ENCODE measurements at places on chromosomes 5 and 9.

DNA sequence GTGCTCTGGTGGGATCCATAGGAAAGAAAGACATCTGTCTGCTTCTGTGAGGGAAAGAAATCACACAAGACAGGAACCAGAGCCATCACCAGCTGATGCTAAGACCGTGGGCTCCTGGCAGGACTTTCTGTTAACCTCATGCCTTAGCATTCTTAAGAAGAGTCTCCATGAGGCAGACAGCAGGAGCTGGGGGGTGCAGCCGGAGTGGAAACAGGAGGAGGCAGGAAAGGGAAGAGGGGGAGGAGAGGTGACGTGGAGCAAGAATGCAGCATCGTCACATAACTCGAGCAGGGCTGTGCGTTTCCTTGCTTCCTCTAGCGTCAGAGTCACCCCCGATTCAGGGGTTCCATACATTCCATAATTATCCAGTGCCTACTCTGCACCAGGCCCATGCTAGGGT, 53.6 kb downstream of the ERGIC1 start:
- no peak for DNase-seq

GRCh38 chr9:88920645-88921044, 70.6 kb upstream of the S1PR3 start:
- DNase-seq: no peak

DNA sequence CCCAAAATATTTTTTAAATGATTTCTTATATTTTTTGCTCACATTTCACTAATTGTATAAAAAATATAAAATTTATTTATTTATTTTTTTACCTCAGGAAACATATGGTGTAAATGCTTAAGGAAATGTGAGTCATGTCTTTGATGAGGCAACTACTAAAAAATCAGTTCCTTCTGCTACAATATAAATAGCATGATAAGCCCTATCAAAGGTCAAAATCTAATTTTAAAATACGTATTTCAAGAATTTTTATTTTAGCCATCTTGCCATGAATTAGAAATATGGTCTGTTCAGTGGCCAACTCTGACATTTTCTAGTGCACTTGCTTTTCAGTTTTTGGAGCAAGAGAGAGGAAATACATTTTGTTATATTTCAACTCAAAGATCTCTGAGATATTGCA, 50.5 kb downstream of the PDE4D start:
- DNase-seq: no peak

DNA sequence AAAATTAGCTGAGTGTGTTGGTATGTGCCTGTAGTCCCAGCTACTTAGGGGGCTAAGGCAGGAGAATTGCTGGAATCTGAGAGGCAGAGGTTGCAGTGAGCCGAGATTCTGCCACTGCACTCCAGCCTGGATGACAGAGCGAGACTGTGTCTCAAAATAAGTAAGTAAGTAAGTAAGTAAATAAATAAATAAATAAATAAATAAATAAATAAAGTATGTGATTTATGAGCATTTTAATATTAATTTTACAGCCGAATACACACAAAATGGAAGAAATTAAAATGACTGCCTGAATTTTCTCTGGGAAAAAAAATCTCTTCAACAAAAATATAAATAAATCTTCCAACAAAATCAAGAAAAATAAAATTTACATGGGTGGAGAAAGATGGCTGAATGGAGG, 740.7 kb downstream of the CDH18 start:
- no peak for DNase-seq

- DNase-seq: peak; percentile 8
Observed at GRCh38 chr9:17625644-17626388, 47.0 kb downstream of the SH3GL2 start.

DNA sequence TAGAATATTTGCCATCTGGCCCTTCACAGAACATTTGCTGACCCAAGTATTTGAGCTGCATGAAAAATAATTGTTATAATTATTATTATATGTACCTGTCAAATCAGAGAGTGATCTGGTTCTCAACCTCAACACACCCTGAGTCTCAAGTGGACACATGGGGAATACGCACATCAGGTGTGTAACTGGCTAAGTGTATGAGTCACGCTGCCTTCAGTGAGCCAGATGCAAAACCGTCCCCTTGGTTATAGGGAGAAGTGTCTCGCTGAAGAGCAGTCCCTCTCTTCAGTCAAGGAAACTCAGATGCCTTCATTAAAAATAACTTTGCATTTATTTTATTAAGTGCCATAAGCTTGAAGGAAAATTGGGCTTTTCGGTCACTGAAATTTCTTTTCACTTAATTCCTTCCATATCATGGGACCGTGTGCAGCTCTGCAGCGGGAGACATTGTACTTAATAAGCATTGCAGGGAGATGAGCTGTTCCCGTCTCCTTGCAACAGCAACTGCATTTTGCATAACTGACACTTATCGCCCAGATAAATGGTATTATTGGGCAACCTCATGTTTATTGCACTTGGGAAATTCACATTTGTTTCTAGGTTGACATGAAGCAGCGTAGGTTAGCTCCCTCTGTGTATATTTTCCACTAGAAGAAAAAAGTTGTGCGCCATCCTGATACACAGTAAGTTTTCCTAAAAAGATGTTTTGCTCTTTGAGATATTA, 512.3 kb upstream of the DAP start:
- no peak for DNase-seq

GRCh38 chr5:2193542-2194235, 311.0 kb upstream of the IRX4 start:
- no peak for DNase-seq

- DNase-seq: no peak
Observed at GRCh38 chr9:134800791-134801339, 79.7 kb upstream of the FCN2 start.

- no peak for DNase-seq
Observed at GRCh38 chr5:38940230-38940858, 94.5 kb downstream of the OSMR start.

DNA sequence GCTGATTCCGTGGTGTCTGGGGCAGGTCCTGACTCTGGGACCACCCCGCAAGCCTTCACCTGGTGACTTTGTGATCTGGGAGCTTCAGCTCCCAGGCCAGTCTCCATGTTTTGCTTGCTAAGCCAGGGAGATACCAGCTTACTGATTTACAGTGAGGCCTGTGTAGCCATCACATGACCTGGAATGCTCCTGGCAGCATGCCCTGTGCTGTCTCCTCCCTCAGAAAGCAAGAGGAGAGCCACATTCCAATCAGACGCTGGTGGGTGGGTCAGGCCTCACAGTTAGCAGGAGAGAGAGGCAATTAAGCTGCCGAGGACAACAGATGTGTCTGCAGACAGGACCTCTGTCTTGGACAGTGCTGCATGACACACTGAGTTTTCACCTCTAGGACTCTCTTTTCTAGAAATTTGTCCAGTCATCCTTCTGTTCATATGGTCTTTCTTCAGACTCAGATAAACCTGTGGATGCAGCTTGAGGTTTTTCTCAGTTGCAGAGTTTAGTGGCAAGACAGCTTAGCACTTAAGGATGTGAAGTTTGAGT, 24.4 kb upstream of the GRPEL2 start:
- peak; percentile 82 for DNase-seq

GRCh38 chr5:23483090-23483489, 24.3 kb upstream of the PRDM9 start:
- DNase-seq: no peak

- DNase-seq: no peak
Observed at GRCh38 chr5:81665795-81666194, 85.1 kb downstream of the SSBP2 start.

DNA sequence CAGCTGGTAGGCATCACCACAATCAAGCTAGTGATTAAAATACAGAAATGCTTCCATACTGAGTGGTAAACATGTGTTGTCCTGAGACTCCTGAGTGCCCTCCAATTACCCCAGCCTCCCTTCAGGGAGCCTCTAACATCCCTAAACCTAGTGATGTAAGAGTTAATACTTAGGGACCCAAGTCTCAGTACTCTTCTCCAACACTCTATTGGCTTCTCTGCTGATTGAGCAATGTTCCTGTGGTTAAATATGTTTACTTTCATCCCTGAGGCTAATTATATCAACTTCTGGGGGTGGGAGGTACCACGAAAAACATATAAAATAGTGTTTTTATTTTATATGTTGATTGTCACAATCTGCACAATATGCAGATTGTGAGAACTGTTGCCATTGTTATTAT, 5.0 kb downstream of the GRXCR2 start:
- DNase-seq: no peak

GRCh38 chr5:138336952-138337684, 948 bp upstream of the FAM53C start:
- peak; percentile 47 for DNase-seq

DNA sequence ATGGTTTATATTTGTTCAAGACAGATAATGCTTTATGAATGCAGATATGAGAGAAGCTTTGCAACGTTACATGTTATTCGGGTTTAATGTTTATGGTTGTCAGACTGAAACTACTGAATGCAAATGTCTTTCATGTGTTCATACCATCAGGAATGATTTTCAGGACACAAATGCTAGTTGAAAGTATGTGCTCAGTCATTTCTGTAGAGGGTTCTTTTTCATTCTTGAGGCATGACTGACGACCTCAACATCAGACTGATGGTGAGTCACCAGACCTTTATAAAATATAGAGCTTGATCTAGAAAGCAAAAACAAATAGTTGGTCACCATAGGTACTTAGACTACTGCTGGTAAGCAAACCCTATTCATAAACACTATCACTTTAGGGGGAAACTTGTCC, 287.3 kb upstream of the NUDT12 start:
- peak; percentile 74 for DNase-seq

DNA sequence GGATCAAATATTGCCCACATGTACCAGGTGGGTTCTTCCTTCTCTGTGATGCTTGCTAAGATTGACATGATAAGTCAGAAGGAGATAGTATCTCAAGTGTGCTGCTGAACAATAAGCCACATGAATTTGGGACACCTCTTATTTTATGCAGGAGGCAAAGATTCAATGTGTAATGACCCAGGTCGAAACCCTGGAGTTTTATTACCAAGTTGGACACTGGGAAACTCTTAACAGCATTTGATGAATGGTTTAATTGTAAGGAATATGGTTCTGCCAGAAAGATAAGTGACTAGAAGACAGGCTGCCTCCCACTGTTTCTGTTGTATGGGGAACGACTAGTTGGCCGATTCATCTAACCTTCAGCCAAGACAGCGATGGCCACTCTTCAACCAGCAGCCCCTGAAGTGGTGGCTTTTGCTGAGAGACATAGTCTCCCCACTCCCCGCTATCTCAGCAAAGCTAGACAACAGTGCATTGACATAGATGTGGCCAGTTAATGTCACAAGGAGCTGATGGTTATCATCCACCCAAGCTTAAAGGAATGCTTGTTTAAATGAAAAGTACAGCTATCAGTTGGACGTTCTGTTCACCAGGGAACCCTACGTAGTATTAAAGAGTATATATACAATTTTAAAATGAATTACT, 407.7 kb downstream of the KDM4C start:
- DNase-seq: no peak

DNA sequence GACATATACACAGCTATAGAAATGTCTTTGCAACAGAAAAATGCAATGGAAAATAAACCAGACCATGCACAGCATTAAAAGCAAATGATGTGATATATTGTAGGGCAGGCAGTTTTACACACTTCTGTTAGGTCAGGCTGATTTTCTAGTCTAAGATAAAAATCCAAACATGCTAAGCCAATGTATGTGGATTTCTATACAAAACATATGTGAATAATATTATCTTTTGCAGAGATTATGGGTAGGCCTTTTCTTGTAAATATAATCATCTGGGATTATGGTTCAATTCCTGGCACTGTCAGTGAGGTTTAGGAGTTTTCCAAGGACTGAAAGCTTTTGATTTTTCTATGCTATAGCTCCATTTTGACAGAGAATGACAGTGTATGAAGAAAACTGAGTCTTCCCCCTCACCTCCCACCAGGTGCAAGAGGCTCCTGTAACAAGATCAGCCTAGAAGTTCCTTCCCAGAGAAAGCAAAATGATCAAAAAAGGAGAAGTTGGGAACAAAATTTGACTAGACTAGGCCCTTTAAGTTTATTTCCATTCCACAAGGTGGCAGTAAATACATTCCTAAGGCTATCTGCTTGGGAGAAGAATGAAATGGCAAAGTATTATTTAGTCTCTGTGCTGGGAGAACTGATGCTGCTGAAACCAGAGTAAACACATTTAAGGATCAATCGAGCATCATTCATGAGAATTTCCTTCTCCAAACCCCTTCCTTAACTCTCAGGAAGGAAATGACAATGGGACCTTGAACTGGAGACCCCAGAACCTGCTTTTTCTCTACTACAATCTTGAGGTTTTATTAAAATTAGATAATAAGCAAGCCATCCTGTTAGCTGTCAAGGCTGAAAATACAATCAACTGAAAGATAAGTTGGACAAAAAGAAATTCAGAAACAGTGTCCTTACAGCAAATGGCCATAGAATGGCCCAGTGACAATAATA, 133.0 kb upstream of the TUT7 start:
- peak; percentile 62 for DNase-seq

DNA sequence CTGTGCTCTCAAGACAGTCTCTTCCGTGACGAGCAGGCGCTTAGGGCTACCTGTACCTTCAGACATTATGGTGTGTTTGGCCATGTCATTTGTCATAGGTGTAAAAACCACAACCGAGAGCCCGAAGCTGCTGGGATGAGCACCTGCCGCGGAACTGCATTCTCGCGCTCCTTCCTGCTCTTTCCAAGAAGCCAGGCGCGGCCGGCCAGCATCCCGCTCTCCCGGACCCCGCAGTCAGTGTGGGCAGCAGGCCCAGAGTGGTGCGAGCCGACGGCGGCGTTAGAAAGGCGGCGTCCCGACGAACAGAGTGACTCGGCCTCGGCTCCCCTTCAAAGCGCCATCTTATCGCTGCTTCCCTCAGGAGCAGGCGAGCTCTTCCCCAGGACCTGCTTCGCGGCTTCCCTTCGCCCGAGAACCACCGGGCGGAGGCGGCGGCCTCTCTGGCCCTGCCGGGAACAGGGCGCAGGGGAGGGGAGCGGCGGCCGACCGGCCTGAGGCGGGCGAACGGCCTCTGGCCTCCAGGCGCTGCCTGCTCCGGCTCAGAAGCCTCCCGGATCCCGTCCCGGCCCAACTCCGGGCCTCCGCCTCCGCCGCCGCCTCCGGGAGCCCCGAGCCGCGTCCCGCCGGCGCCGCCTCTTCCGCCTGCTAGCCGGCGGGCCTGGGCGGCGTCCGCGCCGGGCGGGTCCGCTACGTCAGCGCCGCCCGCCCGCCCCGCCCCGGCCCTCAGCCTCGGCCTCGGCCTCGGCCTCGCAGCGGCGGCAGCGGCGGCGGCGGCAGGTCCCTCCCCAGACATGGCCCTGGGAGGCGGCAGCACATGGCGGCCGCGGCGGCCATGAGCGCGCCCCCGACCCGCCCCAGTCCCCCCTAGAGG, at the start of gene FAM120A:
FAM120A (plus strand) TSS at position 741 of the 871 bp plus-strand sequence. CDS start 231 bp downstream, outside the sequence.
- DNase-seq: no peak

GRCh38 chr5:15363601-15364000, 136.4 kb upstream of the FBXL7 start:
- no peak for DNase-seq

DNA sequence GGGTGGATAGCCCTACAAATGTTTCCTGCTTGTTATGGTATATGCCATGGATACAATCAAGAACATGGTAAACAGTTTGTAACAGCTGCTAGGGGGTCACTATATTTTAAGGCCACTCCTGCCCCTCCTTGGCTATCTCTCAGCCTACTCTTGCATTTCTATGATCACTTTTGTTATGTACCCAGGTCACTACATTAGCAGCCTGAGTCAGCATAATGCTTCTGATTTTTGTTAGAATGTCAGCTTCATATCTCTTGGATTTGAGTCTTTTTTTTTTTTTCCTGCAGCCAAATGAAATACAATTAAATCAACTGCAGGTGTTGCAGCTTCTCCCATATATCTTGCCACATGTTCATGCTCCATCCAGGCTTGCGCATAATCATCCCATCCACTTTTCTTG, 629.7 kb upstream of the GRAMD2B start:
- DNase-seq: no peak

- no peak for DNase-seq
Observed at GRCh38 chr9:79011461-79011860, 560.3 kb upstream of the TLE4 start.

- no peak for DNase-seq
Observed at GRCh38 chr9:85895685-85896084, 45.3 kb upstream of the NAA35 start.
